ENCODE measurements at places on chromosomes 13 and 19.

GRCh38 chr13:113150550-113151365 is 7.7 kb upstream of the PROZ start:
- no peak for DNase-seq

GRCh38 chr19:1000591-1001537 is 645 bp downstream of the GRIN3B start:
- DNase-seq = no peak

GRCh38 chr13:50735071-50735470 is 108.4 kb downstream of the DLEU7 start:
- no peak for DNase-seq

DNA sequence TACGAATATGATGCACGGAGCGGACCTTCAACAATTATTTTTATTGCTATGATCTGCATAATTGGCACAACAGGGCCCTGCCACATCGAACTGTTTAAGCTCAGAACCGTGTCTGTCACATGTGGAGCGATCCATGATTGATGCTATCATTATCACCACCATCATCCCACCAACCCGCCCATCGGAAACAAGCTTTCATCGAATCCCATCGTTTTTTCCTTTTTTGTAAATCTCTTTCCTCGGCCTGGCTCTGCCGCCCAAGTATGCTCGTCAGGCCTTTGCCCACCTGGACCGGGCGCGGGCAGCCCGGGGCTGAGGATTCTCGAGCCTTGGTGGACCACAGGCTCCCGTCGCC is 533 bp upstream of the DCAF15 start:
- DNase-seq = no peak

- no peak for DNase-seq
Observed at GRCh38 chr19:36973844-36974195, 57.7 kb downstream of the ZNF568 start.

DNA sequence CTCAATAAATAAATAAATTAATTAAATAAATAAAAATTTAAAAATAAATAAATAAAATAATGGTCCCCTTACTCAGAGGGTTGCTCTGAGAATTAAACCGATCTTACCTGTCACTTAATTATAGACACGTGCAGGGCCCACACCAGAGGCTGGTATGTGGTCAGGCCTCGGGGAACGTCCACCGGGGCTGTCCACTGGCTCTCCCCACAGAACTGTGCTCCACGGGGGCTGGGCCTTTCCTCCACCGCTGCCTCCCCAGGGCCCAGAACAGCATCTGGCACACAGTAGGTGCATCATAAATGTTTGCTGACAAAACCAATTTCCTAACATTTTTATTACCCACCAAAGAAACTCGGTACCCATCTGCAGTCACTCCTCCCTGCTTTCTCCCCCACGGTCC is 69.2 kb downstream of the CEBPG start:
- DNase-seq = no peak

GRCh38 chr13:29170436-29171082 is 350.4 kb downstream of the MTUS2 start:
- no peak for DNase-seq

DNA sequence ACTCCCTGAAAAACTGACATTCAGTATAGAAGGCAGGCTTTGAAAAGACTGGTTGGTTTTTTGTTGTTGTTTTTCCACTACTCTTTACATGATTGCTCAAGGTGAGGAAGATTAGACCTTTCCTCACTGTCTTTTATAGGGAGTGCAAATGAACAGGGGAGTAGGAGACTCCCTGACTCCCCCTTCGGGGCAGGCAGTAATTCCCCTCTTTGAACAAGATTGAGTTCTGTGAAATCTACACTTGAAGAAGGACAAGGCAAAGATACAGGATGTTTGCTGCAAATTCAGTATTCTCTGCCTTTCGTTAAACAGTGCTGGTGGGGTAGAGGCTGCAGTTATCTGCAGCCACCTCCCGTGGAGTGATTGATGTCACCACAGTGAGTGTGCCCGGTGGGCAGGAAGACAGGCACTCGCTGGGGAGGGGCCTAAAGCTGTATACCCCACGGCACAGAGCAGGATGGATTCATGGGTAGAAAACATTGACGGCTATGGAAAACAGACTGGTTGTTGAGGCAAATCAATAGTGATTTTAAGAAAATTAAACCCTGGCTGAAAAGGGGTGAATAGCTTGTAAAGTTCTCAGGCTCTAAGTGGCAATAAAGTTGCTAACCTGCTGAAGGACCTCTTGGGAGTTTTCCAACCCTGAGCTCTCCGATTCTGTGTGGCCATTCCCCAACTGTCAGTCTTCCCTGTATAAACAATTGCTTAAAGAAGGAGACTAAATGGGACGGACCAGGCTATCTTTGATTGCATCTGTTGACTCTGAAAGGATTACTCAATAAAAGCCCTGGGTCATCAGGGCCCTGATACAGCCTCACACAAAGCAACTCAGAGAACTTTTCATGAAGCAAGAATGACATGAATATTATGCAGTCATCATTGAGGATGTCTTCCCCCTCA is 308.3 kb downstream of the TBC1D4 start:
- no peak for DNase-seq

GRCh38 chr19:38663957-38664502 is 16.6 kb downstream of the ACTN4 start:
- DNase-seq = no peak

DNA sequence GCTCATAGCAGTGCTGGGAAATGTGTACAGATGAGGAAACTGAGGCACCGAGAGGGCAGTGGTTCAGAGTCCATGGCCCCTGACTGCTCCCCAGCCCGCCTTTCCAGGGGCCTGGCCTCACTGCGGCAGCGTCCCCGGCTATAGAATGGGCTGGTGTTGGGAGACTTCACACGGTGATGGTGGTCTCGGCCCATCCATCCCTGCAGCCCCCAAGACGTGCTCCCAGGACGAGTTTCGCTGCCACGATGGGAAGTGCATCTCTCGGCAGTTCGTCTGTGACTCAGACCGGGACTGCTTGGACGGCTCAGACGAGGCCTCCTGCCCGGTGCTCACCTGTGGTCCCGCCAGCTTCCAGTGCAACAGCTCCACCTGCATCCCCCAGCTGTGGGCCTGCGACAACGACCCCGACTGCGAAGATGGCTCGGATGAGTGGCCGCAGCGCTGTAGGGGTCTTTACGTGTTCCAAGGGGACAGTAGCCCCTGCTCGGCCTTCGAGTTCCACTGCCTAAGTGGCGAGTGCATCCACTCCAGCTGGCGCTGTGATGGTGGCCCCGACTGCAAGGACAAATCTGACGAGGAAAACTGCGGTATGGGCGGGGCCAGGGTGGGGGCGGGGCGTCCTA is 15.9 kb downstream of the LDLR start:
- DNase-seq = no peak

- DNase-seq = no peak
Observed at GRCh38 chr13:97822377-97822776, 131.1 kb upstream of the IPO5 start.

DNA sequence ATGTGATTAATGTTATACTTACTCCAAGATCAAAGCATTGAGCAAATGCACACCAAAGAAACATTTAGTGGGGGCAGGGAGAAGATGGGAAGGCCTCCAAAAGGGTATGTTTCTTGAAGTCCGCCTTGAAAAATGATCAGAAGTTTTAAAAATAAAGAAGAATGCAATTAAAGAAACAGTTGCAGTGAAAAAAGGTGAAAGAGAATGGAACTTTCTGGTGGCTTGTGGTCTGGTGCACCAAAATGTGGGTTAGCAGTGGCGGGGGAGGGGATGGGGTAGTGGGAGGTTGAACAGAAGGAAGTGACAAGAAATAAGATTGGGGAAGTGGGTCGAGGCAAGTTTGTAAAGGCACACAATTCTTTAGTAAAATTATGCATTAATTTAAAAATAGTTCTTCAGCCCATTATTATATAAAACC is 2.5 kb downstream of the LCP1 start:
- peak; percentile 65 for DNase-seq

- no peak for DNase-seq
Observed at GRCh38 chr13:45278096-45278645, 62.8 kb downstream of the TPT1 start.

- DNase-seq = no peak
Observed at GRCh38 chr13:73933795-73934194, 200.4 kb downstream of the KLF12 start.

GRCh38 chr13:62564770-62565169 is 1149.1 kb upstream of the PCDH20 start:
- no peak for DNase-seq

- DNase-seq = peak; percentile 63
Observed at GRCh38 chr19:46265217-46265828, 31.5 kb upstream of the HIF3A start.

GRCh38 chr13:112783135-112783977 is 93.5 kb downstream of the ATP11A start:
- no peak for DNase-seq

DNA sequence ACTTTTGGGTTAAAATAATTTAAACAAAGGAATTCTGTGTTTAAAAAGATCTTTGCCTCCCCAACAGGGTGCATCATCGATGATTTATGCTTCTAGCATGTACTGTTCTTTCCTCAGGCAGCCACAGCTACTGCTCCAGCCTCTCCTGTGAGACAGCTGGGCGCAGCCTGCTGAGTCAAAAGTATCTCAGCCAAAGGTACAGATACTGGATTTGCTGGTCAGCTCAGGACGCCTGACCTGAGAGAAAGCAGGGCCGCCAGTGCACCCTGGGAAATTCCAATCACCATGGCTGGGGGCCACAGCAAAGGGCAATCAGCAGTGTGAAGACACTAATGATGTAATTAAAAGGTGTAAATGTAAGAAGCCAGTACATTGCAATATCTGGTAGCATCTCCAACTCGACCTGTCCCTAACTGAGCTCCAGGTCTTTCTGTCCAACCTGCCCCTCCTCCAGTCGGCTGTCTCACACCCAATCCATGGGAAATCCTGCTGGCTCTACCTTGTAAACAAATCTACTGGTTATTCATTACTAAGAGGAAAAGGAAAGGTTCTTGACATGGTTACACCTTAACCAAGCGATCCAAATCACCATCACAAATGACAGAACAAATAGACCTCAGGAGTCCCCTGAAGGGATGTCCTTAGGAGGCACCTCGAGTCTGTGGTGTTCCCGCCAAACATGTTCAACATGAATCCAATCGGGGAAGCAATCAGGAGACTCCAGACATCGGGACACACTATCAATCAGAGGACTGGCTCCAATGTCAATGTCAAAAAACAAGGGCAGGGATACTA is 7.3 kb downstream of the OPA3 start:
- DNase-seq = no peak

DNA sequence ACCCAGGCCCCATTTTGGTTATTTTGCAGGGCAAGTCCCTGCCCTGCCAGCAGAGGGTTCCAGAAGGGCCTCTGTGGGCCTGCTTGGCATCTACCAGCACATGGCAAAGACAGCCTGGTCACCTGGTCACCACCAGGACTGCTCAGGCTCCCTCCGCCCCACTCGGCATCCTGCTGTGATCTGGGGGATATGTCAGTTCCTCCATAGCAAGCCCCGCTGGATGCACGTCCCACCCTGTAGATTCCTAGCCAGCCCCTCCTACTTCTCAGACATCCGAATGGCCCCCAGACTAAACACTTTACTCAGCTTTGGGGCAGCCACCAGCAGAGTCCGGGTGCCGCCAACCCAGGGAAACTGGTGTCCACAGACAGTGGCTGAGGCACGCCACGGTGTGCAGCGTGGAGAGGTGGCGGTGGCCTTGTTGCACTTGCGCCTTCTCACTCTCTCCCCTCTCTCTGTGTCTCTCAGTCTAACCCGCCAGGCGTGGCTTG is 31.8 kb upstream of the USE1 start:
- DNase-seq = no peak

DNA sequence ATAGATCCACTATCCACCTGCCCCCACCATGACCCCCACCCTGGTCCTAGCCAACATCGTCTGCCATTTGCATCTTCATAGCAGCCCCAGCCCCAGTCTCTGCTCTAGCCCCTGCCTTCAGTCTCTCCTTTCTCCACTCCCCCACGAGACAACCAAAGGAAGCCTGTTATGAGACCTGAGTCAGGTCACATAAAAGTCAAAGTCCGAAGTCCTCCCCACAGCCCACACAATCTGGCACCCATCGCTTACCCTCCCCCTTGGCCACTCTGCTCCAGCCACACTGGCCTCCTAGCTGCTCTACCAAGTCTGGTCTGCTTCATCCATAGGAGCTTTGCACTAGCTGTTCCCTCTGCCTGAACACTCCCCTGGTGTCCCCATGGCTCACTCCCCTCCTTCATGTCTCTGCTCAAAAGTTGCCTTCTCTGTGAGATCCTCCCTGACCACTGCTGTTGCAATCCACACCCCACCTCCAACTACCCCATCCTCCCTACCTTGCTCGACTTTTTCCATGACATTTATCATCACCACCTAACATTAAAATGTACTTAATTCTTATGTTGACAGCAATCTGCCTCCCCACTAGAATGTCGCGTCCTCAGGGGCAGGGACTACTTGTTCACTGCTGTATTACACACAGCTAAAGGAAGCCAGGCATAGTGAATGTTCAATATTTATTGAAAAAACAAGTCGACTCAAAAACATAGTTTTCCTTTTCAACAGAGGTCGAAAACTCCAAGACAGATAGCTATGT is 1.2 kb upstream of the PLEKHG2 start:
- no peak for DNase-seq

DNA sequence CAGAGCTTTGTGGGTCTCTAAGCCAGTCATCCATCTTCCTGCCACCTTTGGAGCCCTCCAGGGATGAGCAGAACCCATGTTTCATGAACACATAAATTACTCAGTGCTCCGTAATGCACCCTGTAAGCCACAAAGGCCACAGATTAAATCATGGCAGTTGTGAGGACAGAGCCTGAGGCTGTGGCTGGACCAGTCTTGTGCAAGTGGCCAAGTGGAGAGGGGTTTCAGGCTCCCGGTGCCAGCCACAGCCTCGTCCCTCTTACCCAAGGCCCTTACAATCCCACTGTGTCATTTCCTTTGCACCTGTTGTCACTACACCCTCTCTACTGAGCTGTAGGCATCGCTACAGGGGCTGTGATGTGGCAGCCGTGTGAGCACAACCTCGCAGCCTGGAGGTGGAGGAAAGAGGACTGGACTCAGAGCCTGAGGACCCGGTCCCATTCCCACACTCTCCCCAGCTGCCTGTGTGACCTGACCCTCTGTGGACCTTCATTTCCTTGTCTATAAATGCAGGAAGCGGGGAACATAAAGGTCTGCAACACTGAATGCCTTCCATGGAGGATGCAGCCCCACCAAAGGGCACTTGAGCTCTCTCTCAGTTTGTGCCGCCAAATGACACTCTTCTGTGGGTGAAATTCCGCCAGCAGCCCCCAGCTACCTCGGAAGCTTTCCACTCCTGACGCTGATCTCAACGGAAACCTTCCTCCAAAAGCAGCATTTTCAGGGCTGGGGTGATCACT is 792.0 kb downstream of the UQCRFS1 start:
- DNase-seq = no peak

GRCh38 chr19:46766569-46767317 is 20.5 kb upstream of the STRN4 start:
- DNase-seq = no peak

GRCh38 chr13:106507560-106508274 is 27.7 kb downstream of the EFNB2 start:
- no peak for DNase-seq

- no peak for DNase-seq
Observed at GRCh38 chr13:78977311-78977710, 318.4 kb upstream of the OBI1 start.

GRCh38 chr13:53123536-53123935 is 94.9 kb downstream of the OLFM4 start:
- no peak for DNase-seq

GRCh38 chr19:9881720-9882119 is 46.6 kb downstream of the PIN1 start:
- DNase-seq = no peak

GRCh38 chr19:4976401-4977298 is 7.7 kb downstream of the KDM4B start:
- no peak for DNase-seq
